ENCODE measurements at places on chromosomes 6 and 20.

DNA sequence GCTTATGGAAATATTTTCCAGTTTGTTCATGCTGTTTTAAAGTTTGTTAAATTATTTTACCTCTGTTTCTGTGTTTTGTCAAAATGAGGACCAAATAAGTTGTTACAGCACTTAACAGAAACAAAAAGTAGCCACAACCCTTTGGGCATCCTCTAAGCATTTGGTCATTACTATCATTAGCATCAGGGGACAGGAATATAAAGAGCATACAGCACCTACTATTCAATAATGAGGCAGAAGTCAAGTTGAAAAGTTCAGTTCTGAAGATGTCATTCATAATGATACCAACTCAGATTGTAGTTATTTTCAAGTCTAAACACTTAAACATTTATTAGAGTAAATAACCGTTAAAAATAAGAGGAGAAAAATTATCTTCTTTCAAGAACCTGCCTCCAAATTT is 862.3 kb upstream of the FLRT3 start:
- DNase-seq, result no peak

- no peak for DNase-seq
These were observed 54.3 kb downstream of the MYLIP start for GRCh38 chr6:16183187-16183664.

GRCh38 chr6:49915035-49915434 is 48.7 kb upstream of the CRISP1 start:
- no peak for DNase-seq

- DNase-seq, result no peak
These were observed 298.1 kb upstream of the TCF21 start for GRCh38 chr6:133590814-133591213.

- no peak for DNase-seq
These were observed 4.4 kb downstream of the SULF2 start for GRCh38 chr20:47780720-47781389.
